ENCODE measurements at places on chromosomes 1 and 21.

- no peak for DNase-seq
These were observed 458.4 kb upstream of the LRRC7 start for GRCh38 chr1:69109277-69109676.

DNA sequence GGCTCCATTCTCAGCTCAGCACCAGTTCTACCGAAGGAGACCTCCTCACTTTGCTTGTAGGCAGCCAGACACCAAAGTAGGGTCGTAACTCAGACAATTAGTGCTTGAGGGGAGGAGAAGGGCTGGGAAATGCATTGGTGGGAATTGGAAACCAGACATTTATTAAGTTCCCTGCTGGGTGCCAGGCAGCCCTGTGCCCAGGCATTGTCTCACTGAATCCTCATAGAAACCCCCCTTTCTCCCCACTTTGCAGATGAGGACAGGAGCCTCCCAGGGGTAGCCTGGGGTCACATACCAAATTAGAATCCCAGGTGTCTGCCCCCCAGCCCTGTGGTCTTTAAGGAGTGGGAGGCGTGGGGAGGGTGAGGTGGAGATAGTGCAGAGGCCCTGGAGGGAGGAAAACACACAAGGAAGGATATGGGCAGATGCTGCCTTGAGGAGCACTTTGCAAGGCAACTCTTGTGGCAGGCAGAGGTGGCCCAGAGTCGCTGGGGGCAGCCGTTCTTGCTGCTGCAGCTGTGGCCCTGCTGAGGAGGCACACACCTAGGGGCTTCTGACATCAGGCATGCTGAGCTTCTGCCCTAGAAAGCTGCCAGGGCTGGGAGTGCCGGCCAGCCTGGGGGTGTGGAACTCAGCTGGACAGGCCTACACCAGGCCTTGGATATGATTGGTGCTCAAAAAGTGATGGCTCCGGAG is 29.4 kb downstream of the CDK18 start:
- DNase-seq: no peak

DNA sequence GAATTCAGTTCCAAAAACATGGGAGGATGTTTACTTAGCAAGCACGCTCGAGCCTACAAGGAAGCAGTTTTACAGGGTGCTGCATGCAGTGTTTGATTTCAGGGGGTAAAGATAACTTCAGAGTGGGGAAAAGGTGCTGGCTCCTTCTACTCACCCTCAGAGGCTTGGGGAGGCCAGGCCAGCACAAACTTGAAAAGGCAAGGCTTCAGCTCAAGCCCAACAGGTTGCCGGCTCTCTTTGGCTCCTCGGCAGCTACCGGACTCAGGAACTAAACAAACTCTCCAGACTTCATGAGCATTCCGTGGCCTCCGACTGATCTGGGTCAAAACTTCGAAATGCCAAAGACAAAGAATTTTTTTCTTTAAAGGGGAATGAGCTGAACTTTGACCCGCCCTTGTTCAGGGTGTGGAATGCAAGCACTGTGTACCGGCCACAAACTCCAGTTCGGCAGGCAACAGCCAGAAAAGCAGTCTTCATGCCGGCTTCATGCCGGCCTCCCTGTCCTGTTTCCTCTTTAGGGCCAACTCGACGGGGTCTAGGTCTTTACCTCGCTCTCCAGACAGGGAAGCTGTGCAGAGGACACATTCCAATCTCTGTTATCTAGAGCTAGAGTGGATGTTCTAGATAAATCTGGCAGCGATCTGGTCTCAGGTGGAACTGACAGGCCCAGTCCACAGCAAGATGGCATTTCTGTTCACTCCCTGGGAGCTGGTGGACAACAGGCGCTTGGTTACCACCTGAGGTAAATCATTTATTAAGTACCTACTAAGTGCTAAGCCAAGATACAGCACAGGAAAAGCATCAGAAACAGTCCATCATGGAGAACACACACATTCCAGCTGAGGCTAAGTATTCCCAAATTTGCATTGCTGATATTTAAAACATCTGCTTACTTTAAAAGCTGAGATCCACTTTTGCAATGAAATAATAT is 75.0 kb downstream of the CD46 start:
- DNase-seq: no peak

GRCh38 chr1:91334856-91335255 is 69.8 kb downstream of the HFM1 start:
- no peak for DNase-seq

- DNase-seq: no peak
These were observed 26.2 kb upstream of the PLCH2 start for GRCh38 chr1:2449636-2450454.

DNA sequence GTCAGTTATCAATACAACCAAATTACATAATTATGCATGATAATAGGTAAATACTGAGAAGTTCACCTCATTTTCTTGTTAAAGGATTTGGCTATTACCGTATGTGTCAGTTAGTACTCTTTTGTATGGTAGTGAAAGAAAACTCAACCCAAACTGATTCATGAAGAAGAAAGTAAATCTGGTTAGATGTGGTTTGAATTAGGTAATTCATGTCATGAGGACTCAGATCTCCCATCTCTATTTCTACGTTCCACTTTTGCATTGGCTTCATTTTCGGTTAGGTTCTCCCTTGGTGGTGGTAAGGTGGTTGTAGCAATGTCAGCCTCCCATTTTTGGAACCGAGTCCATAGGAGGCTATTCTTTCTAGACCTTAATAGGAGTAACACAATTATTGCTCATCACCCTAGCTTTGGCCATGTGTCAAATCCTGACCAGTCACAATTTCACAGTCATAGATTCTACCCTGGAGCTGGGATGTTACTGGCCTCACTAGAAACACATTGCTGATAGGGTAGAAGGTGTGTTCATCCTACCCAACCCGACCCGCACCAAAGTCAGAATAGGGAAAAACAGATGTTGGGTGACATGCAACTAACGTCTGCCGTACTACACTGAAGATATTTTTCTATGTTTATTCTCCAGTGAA is 97.6 kb downstream of the OSBPL9 start:
- no peak for DNase-seq

- no peak for DNase-seq
These were observed 150.1 kb downstream of the HIVEP3 start for GRCh38 chr1:41768583-41768982.
